KBM-7 (cell line): ENCODE measurements at places on chromosomes 3 and 15.

DNA sequence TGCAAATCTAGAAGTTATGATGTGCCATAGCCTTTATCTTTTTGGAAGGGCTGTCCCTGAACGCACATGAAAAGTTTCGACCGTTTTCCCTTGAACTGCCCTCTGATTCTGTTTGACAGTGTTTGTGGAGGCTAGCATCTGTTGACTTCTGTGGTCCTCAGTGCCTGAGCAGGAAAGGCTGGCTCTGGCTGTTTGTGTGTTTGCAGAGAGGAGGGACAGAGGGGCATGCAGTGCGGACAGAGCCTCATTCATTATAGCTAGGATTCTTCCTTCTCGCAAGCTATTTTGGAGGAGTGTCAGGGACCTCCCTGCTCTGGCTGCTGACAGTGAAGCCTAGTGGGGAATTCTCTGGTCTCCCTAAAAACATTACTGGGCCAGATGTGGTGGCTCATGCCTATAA lies 64.5 kb downstream of the CDAN1 start:
- no peak for DNase-seq

- DNase-seq, result no peak
Observed at GRCh38 chr3:57851304-57851703, 95.2 kb downstream of the SLMAP start.

GRCh38 chr3:53169045-53169831 lies 8.2 kb downstream of the PRKCD start:
- DNase-seq, result peak; percentile 72

DNA sequence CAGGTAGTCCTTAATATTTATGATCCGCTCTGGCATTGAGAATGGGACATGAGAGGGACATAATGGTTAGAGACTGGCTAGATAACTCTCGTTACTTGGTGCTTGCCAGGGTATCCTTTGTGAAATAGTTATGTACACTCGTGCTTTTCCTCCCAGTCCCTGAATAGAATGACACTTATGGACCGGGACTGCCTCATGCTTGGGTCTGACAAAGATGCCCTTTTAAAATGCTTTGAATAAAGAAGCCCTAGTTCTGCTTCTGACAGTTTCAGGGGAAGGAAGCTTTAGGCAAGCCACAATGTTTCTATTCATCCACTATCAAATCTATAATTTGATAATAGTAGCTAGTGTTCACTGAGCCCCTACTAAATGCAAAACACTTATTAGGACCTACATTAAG lies 29.4 kb downstream of the POLR2M start:
- DNase-seq, result no peak

GRCh38 chr3:40299721-40300335 lies 9.7 kb upstream of the EIF1B start:
- DNase-seq, result peak; percentile 82

GRCh38 chr3:62361261-62361660 lies 12.1 kb downstream of the FEZF2 start:
- DNase-seq, result no peak

GRCh38 chr15:41978534-41978933 lies 6.2 kb upstream of the EHD4 start:
- no peak for DNase-seq

DNA sequence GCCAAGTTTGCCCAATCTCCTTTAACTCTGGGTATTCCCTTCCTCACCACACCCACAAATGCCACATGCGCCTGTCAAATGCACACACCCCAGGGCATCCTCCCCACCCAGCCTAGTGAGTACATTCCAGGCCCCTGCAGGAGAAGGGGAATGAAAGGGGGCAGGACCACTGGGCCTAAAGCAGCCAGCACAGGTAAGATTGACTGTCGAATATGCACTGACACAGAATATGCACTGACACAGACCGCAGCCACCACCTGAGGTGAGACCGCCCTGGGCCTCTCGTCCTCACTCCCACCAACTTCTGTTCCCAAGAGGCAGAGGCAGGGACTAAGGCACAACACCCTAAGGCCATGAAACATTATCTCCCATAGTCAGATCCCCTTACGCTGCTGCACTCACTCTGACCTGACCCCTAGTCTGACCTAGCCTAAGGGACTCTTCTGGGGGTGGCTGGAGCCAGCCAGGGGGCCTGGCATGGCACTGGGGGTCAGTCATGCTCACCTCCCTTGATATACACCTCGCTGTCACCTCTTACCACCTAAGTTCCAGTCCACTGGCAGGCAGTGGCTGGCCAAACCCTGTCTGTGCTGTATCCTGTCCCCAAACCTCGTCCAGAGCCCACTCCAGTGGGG lies 10.8 kb downstream of the AP3B2 start:
- no peak for DNase-seq

GRCh38 chr15:69015591-69015990 lies 1.1 kb downstream of the NOX5 start:
- DNase-seq, result no peak

GRCh38 chr3:135987661-135988060 lies 22.1 kb downstream of the PPP2R3A start:
- no peak for DNase-seq

DNA sequence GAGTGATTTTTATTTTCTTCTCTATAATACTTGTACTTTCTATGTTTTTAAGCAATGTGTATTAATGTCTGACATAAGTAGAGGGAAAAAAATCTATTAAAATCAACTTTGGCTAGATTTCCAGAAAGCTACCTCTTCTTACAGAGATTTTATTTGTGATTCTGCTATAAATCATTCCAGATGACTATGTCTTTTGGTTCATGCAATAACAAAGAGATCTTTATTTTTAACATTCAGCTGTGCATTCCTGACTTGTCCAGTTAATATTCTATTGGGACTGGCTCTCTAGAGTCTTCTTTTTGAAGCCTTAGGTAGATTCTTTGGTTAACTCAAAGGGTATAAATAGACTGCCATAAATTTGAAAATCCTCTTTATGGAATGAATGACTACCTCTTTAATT lies 74.3 kb upstream of the ARPP21 start:
- DNase-seq, result peak; percentile 5

- no peak for DNase-seq
Observed at GRCh38 chr15:70361106-70361505, 263.4 kb upstream of the TLE3 start.

DNA sequence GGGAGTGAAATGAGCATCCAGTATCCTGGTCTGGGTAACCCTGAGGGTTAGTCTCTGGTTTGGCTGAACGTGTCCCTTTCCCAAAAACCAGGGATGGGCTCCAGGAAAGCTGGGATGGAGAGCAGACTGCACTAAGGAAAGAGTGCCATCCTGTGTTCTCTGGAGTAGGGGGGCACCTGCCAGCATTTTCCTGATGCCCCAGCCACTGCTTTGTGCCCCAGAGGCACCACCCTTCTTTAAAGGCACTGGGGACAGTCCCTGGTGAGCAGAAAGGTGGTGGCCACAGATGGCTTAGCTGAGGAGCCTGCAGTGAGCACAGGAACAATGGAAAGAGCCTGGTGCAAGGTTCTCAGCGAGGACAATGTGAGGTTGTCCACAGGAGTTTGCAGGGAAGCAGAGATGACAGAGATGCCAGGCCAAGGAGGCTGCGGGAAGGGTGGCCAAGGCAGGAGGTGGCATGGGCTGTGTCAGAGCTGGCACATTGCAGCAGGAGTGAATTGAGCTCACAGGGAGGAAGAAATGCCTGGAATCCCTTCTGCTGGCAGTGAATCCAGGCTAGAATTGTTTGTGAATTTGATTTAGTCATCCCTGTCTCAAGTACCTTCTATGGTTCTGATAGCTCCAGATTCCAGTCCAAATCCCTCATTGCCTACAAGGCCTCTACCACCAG lies 39.9 kb downstream of the AMOTL2 start:
- DNase-seq, result no peak

- peak; percentile 24 for DNase-seq
Observed at GRCh38 chr3:140816372-140817195, 125.1 kb upstream of the SLC25A36 start.

DNA sequence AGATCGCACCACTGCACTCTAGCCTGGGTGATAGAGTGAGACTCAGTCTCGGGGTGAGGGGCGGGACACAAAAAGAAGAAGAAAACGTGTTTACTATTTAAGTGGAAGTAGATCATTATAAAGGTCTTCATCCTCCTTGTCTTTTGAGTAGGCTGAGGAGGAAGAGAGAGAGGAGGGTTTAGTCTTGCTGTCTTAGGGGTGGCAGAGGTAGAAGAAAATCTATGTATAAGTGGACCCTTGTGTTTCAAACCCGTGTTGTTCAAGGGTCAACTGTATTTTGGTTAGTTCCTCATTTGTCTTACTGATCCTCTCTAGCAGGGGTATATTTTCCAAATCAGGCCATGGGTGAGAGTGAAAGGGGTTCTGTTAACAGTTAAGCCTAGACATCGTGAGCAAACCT lies 40.1 kb downstream of the TRIM71 start:
- peak; percentile 43 for DNase-seq

- no peak for DNase-seq
Observed at GRCh38 chr3:114114719-114115118, 58.2 kb downstream of the QTRT2 start.

GRCh38 chr3:120364101-120364500 lies 14.9 kb upstream of the LRRC58 start:
- DNase-seq, result no peak

DNA sequence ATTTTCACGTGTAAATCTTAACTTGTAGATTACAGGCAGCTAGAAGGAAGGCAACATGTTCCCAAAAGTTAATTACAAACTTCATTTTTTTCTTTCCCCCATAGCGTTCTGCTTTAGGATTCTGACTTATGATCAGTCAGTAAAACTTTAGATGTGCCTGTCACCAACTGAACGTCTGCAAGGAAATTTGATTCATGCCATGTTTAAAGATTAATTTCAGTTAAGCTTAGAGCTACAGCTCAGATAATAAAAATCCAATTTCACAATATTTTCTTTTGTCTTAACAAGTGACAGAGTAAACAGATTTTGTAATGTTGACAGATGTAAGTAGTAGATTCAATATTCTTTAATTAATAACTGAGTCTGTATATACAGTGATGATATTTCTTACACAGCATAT lies 253.1 kb downstream of the NFKBIZ start:
- no peak for DNase-seq

GRCh38 chr3:183131735-183132134 lies 30.8 kb downstream of the LAMP3 start:
- no peak for DNase-seq

- no peak for DNase-seq
Observed at GRCh38 chr3:34067536-34068051, 269.2 kb downstream of the PDCD6IP start.

GRCh38 chr3:25448750-25449692 lies 21.0 kb downstream of the RARB start:
- DNase-seq, result no peak

DNA sequence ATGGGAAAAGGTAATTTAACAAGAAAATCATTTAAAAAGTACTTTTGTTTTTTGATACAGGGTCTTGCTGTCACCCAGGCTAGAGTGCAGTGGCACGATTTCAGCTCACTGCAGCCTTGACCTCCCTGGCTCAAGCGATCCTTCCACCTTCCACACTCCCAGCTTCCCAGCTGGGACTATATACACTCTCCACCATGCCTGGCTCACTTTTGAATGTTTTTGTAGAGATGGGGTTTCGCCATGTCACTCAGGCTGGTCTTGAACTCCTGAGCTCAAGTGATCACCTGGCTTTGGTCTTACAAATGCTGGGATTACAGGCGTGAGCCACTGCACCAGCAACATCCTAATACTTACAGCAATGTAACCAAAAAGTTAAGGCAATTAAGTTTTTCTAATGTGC lies 3.5 kb upstream of the ZBTB11 start:
- DNase-seq, result no peak

DNA sequence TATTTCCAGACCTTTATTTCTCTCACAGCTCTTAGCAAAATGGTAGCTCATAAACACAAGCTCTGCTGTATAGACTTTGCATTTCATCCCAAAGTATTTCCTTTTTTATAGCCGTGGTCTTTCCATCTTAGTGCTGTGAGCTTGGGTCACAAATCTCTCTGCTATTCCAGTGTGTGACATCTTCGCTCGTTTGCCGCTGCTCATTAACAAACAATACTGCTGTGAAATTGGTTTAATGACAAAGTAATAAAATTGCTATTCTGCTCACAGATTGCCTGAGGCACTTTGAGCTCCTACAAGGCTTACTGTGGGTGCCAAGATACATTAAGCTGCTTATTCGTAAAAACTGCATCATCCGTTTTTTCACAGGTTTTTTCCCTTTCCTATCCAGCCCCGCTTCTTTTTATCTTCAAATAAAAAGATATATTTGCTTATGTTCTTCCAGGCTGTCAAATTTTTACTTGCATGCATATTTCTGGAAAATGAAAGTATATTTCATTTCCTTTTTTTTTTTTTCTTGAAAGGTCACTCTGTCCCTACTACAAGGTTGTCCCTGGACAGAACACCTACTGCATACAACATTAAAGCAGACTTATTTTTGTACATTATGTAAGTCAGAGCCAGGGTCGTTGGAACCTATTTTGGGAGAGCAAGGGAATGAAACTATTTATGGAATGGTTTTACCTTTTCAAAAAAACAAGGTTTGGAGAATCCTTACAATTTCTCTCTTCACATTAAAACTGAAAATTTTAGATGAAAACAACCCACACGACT lies 174.5 kb downstream of the MEIS2 start:
- DNase-seq, result no peak

GRCh38 chr15:71844916-71845315 lies 34.6 kb downstream of the NR2E3 start:
- DNase-seq, result peak; percentile 53

GRCh38 chr3:158920371-158920770 lies 118.5 kb downstream of the MFSD1 start:
- no peak for DNase-seq

- no peak for DNase-seq
Observed at GRCh38 chr3:31106912-31107311, 212.5 kb upstream of the GADL1 start.

DNA sequence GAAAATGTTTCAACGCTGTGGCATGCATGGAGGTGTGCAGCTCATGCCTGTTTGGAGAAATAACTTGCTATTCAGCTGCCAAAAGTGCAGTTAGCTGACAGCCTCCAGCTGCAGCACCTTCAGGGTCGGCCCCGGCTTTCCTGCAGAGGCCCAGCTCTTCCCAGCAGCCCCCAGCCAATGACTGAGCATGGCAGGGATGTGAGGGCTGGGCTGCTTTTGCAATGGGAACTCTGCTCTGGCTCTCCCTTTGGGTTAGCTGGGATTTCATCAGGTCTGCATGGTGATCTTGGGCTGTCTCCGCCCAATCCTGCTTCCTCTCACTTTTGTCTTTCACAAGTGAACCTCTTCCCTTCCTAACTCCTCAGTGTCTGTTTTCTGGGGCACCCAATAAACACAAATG lies 396.6 kb downstream of the EPHB1 start:
- DNase-seq, result no peak

GRCh38 chr3:172869368-172869771 lies 118.8 kb downstream of the ECT2 start:
- DNase-seq, result no peak

DNA sequence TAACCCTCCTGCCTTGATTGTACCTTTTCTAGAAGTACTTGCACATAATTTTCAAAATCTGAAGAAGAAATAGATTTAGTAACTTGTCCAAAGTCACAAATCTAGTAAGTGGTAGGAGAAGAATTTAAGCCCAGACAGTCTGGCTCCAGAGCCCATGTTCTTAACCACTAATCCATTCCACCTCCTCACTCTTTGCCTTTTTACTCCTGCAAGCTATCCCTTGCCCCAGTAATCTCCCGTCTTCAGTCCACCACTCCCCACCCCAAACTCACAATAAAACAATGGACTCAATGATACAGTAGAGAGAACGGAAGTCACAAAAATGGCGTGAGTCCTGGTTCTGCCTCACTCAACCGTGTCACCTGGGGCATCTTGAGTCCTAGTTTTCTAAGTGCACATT lies 48.7 kb downstream of the SETMAR start:
- DNase-seq, result no peak
